ENCODE measurements at places on chromosomes 1 and 21.
A peak's percentile ranks its signal among the peaks of the same experiment; 100 is the strongest.

DNA sequence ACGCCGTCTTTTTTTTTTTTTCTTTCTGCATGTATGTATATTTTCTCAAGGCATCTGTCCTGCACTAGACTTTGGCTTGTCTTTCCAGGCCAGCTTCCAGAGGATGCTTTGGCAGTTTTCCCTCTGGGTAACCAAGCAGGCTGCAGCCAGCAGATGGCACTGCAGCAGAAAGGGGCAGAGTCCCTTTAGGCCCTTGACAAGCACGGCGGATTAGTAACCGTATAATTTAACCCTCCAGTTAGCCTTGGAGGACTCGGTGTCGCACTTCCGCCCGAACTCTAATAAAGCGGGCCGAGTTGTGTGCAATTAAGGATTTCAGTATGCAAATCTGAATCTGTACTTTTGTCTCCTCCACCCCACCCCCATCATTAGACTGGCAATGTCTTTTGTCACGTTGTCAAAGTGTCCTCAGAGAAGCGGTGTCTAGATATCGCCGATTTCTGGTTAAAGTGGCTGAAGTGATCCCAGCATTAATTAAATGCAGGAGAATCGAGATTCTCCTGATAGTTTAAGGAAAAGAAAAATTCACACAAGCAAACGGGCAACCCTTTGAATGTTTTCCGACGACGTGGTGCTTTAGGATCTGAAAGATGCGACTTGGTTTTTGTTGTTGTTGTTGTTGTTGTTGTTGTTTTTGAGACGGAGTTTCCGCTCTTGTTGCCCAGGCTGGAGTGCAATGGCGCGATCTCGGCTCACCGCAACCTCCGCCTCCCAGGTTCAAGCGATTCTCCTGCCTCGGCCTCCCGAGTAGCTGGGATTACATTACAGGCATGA lies 1.1 kb upstream of the TMEM167B start:
- DNase-seq: no peak

GRCh38 chr1:15386164-15386749 lies 23.4 kb upstream of the EFHD2 start:
- no peak for DNase-seq

- DNase-seq: no peak
Measured at GRCh38 chr1:174204697-174205308, 45.5 kb downstream of the RABGAP1L start.

- no peak for DNase-seq
Measured at GRCh38 chr1:236288620-236288976, 6.8 kb upstream of the ERO1B start.

DNA sequence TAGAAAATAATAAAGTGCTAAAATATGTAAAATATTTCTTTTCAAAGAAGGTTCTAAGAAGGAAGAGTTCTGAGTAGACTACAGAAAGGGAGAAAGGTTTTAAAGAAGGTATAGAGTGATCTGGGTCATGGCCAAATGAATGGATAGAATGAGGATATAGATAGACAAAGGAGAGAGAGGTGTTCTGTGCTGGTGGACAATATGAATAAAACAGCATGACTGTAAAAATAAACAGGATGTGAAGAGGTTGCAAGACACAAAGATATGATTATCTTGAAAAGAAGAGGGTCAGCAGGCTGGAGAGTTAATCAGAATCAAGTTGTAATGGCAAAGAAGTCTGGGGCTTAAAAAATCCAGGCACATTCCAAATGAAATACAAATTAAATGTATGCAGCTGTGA lies 86.7 kb upstream of the GNG4 start:
- no peak for DNase-seq

GRCh38 chr1:7650801-7651200 lies 120.3 kb upstream of the VAMP3 start:
- DNase-seq: no peak

DNA sequence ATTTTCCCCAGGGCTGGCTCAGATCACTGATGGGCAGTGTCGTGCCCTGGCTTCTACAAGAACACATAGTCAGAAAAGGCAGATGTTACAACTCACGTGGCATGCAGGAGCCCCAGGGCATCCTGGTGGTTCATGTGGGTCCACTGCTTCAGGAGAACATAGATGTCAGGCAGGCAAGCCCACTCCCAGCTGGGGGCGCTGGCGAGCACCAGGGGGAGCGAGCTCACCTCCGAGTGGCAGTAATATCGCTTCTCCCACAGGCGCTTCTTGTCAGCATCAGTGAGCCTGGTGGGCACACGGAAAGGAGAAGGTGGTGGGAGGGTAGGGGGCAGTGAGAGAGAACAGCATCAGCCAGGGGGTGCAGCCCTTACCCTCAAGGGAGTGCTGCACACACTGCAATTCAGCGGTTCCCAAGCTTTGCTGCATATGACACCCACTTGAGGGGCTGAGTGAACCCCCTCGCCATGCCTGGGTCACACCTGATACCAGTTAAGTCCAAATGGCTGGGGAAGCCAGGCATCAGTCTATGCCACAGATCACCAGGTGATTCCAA lies 34.3 kb upstream of the PPP1R15B start:
- DNase-seq: peak; percentile 30

GRCh38 chr21:43926196-43926595 lies 61.2 kb downstream of the AGPAT3 start:
- no peak for DNase-seq

GRCh38 chr1:39574646-39575045 lies 1.9 kb downstream of the PABPC4 start:
- DNase-seq: no peak

DNA sequence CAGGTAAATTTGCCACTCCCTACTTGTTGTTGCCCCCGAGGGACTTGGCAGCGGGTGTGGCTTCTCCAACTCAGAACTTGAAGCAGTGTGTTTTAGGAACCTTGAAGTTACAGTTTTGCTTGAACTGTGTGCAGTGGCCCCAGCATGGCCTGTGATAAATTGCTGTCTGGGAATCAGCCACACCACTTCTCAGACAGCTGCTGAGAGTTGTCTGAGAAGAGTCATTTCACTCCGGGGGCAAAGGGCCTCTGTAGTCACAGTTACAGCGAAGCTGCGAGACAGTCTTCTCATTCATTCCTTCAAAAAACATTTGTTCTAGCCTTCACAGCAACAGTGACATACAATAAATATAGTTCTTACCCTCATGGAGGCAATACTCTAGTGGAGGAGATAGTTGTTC lies 70.3 kb downstream of the PROX1 start:
- no peak for DNase-seq

- no peak for DNase-seq
Measured at GRCh38 chr1:100998426-100998825, 27.2 kb downstream of the DPH5 start.

DNA sequence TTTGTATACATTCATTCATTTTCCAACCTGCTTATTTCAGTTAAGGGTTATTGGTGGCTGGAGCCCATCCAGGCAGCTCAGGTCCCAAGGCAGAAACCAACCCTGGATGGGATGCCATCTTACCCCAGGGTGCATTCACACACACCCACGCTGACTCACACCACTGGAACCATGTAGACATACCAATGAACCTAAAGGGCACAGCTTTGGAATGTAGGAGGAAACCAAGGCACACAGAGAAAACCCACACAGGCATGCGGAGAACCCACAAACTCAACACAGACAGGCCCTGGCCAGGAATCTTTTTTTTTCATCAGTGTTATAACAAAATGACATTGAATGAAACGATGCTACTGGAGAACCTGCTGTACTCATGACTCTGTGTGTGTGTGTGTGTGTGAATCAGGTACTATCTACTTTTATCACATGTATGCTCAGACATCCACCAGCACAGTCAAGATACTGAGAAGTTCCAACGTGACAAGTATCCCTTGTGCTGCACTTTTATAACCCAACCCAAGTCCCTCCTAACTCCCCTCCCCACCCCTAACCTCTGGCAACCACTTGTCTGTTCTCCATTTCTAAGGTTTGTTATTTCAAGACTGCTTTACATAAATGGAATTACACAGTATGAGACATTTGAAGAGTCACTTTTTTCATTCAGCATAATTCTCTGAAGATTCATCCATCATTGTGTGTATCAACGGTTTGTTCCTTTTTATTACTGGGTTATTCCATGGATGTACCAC lies 286.8 kb upstream of the PLD5 start:
- no peak for DNase-seq

GRCh38 chr1:212007886-212008285 lies 27.5 kb downstream of the INTS7 start:
- DNase-seq: no peak

DNA sequence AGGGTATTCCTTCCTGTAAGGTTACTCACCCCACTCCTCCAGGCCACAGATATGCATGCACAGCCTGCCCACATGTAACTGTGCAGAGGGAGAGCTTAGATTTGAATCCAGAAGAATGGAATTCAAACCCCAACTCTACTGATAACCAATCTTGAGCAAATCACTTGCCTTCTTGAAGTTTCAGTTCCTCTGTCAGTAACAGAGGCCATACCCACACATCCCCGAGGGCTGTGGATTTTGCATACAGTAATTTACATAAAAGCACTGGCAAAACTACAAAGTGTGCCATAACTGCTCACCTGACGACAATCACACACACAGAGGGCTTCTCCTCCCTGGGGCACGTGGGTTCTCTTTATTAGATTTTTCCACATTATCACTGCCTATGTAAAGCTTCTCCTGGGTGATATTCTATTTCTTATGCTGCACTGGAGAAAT lies 18.6 kb downstream of the CD247 start:
- DNase-seq: no peak

DNA sequence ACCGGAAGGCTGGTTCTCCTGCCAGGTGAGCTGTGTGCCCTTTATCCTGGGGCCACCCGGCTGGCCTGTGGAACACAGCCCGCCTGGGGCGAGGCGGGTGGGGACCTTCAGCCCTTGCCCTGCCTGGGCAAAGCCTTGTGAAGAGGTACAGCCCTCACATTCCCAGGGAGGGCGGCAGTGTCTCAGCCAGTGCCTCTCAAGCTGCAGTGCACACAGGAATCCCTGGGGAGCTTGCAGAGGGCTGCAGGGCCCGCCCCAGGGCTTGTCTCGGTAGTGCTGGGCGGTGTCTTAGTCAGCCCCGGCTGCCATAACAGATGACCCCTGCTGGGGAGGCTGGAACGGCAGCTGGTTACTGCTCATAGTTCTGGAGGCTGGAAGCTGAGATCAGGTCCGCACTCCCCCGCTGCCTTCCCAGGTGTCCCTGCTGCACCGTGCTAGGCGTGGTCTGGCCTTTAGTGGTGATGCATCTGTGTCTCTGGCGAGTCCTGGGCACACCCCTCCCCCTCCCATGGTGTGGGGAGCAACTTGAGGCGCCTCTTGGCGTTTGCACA lies 12.6 kb downstream of the DFFB start:
- DNase-seq: no peak

GRCh38 chr1:17094664-17095063 lies 24.6 kb downstream of the PADI2 start:
- DNase-seq: no peak

- DNase-seq: peak; percentile 76
Measured at GRCh38 chr1:151993734-151994496, at the start of gene S100A10. S100A10 (minus strand) TSS chr1:151993859; CDS start chr1:151986230, 7,629 bp downstream.

GRCh38 chr1:200409203-200409760 lies 554 bp downstream of the ZNF281 start:
- peak; percentile 7 for DNase-seq

- no peak for DNase-seq
Measured at GRCh38 chr1:212254853-212255363, 30.3 kb upstream of the PPP2R5A start.

DNA sequence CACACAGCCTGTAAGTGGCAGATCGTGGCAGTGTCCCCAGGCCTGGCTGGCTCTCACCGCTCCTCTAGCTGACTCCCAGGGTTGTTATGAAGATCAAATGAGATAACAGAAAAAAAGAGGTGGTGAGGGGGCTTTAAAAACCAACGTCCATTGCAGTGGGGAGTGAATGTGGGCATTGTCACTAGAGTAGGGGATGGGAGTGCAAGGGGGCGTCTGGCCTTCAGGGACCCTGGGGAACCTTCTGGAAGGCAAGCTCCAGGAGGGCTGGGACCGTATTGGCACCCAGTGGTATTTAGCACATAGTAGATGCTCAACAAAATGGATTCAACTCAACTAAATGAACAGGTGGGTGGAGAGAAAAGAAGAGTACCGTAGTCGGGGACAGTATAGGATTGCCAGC lies 3.4 kb downstream of the PLA2G2D start:
- no peak for DNase-seq

GRCh38 chr1:182698971-182699370 lies 14.6 kb upstream of the RGS8 start:
- no peak for DNase-seq

DNA sequence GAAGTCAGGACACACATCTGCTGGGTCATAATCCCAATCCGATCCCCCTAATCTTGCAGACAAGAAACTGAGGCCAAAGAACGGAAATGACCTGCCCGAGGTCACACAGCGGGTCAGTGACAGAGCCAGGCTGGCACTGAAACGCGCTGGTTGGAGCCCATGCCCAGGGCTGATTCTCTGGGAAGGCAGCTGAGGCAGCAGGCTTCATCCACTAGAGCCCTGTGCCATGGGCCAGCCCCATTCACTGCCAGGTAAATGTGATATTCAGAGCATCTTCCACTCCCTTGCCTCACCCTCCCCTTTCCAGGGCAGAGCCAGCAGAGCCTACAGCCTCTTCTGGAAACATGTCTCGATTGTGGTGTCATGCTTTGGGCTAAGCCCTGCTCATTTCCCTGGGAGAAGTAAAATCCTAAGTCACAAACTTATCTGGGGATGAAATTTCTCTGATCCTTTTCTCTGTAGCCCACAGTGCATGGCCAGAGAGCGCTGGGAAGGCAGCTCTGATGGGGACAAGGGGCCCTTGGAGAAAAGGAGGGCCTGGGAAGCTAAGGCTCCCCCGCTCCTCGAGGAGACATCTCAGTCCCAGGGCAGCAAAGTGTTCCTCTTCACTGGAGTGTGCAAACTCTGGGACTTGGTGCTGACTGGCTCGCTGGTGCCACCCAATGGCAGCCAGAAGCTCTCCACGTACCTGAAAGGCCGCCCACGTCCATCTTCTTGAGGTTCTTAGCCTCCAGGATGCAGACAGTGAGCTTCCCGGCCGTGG lies 110.4 kb downstream of the SYT2 start:
- DNase-seq: no peak

GRCh38 chr1:167893798-167894197 lies 20.1 kb downstream of the ADCY10 start:
- no peak for DNase-seq

DNA sequence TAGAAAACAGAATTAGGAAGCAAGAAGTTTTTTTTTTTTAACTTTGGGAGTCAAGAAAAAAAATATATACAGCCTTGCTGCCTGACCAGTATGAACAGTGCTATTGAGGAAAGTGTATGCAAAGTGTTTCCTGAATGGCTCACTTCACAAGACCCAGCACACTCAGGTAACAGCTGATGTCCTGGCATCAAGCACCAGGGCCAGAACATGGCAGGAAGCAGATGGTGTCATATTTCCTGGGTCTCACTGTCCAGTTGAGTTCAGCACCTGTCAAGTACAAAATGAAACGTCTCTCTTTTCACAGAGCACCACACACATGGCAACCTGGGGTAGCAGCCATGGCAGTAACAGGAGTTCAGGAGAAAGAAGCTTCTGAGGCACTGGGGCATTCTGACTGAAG lies 372.3 kb downstream of the TTLL7 start:
- no peak for DNase-seq

- no peak for DNase-seq
Measured at GRCh38 chr1:46179138-46180081, 3.1 kb upstream of the P3R3URF start.
